CD4-positive, alpha-beta T cell treated with Interleukin-4 for 1 hour (primary cell): ENCODE measurements at places on chromosomes 6 and 20.

DNA sequence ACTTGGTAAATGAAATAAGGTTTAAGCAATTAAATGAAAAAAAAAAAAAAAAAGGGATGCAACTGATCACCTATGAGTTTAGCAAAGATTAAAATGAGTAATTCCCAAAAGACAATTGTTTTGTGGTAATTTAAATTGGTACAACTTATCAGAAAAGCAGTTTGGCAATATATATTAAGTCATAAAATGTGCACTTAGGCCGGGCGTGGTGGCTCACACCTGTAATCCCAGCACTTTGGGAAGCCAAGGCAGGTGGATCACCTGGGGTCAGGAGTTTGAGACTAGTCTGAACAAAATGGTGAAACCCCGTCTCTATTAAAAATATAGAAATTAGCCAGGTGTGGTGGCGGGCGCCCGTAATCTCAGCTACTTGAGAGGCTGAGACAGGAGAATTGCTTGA, 7.9 kb downstream of the PHACTR2 start:
- no peak for DNase-seq

DNA sequence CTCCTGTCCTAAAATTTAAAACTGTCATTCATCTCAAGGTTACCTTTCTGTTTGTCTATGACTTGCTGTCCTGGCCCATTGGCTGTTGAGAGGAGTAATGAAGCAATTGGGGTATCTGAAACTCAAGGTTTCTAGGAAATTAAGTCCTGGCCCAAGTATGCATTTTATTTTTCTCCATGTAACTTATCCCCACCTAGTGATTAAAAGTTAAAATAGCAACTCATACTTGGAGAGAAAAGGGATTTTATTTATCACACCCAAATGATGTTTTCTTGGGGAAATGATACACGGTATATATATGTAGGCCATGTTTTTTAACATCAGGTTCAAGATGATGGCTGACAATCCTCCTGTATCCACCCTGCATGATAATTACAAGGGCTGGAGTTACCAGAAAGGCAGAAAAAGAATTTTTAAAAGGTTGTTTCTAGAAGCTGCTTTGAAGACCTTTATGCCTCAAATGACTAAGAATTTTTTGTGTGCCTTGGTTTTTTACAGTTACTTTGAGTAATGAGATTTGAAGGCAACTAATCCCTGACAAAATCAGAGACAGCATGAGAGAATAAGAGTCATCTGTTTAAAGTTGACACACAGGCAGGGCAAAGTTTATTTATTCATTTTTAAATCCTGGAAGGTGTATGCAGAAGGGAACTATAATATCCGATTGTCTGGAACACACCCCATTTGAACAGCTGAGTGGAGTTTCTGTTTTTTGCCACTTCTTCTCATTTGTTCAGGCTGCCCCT, 28.9 kb upstream of the C6orf58 start:
- DNase-seq = no peak

DNA sequence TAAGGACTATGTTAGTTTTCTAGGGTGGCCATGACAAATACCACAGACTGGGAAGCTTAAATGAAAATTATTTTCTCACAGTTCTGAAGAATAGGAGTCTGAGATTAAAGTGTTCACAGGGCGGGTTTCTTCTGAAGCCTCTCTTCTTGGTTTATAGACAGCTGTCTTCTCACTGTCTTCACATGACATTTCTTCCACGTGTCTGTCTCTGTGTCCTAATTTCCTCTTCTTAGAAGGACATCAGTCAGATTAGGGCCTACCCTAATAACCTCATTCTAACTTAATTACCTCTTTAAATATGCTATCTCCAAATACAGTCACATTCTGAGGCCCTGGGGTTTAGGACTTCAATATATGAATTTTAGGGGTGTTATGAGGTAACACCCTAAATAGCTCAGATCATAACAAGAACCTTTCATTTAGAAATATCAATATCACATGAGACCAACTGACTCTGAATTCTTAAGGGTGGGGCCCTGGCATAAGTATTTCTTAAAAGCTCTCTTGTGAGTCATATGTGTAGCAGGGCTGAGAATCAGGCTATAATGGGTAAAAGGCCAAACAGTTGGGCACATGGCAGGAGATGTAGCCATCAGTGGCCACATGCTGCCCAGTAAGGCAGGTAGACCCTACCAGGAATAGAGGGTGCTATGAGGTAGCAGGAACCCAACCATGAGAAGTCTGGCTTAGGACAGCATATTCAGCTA, 62.0 kb upstream of the TENT5A start:
- no peak for DNase-seq

GRCh38 chr20:1299522-1299921, 29.4 kb downstream of the SDCBP2 start:
- peak; percentile 30 for DNase-seq

DNA sequence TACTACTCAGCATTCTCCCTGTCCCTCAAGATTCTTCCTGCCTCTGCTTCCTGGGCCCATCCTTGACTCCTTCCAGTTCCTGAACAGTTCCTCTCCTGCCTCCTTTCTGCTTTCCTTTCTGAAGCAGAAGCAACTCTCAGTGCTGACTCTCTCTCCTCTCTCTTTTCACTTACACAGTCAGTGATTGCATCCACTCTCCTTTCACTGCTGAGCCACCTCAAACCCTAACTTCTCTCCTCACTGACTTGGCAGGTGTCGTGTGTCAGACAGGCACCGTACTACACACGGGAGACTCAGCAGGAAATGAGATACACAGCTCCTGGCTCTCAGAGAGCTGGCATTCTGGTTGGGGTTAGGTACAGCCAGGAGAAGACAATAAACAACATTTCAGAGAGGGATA, 5.6 kb downstream of the ABHD16A start:
- DNase-seq = no peak

DNA sequence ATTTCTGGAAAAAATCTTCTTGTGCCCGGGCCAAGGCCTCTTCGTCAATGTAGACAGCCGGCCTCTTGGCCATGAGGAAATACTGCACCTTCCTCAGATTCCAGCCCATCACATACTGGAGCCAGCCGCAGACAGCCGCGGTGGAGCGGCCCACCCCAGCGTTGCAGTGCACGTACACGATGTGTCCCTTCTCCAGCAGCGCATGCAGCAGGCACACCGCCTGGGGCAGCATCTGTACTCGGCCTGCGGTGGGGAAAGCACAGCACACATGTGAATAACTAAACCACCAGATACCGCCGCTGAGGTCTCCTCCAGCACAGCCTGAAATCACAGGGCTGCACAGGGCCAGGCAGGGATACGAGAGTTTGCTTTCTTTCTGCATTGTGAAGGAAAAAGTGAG, 107.9 kb downstream of the EPM2A start:
- no peak for DNase-seq

DNA sequence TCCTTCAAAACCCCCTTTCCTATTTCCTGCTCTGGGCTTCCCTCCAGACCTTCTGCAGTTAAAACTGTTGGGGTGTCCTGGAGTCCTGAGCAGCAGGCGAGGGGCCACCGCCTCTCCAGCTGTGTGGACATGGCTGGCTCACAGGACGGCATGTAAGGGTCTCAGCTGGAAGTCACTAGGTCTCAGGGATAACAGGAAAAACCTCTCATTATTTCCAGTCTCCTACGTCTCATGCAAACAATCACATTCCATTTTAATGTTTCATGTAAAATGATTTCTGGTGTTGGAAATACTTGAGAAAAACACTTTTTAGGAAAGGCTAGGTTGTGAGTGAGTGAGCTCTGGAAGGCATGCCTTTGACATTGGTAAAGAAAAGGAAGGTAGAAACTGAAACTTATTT, 158.7 kb downstream of the SCML4 start:
- no peak for DNase-seq

DNA sequence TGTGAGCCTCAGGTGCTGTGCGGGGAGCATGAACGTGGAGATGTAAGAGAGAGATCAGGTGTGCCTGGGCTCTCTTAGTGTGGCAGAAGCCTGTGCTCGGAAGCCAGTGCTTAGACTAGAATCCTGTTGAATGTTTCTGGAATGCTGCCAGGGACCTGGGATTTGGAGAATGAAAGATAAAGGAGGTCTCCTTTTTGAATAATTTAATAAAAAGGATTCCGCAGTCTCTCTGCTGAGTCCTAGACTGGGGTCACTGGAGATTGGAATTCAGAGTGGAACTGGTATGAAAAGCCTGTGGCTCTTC, 18.8 kb upstream of the EFCAB8 start:
- no peak for DNase-seq

DNA sequence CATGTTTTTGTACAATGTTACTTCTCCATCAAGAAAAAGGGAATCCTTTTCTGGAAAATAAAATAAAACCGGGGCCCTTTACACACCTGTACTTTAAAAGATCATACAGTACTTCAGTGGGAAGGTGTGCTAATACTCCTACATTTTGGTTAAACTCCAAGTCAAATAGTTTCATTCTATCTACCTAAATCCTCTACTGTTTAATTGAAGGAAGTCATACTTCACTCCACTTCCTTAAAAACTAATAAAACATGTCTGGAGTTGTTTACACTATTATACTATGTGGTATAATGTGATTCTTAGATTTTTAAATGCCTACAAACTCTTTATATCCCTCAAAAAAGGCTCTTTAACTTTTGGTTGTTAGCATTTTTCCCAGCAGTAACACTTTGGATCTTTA, 18.6 kb upstream of the HBS1L start:
- DNase-seq = no peak

DNA sequence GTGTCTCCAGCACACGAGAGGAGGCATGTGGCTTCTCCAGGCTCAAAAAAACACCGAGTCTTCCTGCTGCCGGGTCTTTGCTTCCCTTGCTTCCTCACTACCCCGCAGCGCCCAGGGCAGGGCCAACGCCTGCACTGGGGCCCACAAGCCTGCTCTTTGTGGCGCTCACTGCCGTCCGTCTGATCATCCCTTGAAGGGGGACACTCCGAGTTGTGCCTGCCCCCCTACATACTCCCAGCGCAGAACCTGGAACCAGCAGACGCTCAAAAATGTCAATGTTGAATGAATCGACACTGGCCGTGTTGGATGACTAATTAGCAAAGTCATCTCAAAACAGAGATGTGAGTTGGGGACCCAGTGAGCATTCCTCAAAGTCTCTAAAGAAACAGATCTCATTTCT, 8.1 kb upstream of the ARFGAP1 start:
- no peak for DNase-seq
